DMS153 (cell line): ENCODE measurements at places on chromosomes 16 and 17.

DNA sequence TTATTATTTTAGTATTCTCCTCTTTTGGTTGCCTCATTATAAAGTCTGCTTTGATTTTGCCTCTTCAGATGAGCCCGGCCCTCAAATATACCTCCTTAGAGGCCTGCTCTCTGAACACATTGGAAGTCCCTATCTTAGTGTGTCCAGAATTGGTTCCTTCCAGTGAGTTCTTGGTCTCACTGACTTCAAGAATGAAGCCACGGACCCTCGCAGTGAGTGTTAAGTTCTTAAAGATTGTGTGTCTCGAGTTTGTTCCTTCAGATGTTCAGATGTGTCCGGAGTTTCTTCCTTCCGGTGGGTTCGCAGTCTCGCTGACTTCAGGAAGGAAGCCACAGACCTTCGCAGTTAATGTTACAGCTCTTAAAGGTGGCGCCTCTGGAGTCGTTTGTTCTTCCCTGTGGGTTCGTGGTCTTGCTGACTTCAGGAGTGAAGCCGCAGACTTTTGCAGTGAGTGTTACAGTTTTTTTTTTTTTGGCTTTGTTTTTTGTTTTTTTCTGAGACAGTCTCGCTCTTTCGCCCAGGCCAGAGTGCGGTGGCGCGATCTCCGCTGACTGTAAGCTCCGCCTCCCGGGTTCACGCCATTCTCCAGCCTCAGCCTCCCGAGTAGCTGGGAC, 45.8 kb upstream of the NOS2 start:
- DNase-seq: no peak

GRCh38 chr16:83005653-83006160, 378.9 kb downstream of the CDH13 start:
- DNase-seq: no peak

- no peak for DNase-seq
Measured at GRCh38 chr16:67230809-67231660, 4.1 kb downstream of the TMEM208 start.

DNA sequence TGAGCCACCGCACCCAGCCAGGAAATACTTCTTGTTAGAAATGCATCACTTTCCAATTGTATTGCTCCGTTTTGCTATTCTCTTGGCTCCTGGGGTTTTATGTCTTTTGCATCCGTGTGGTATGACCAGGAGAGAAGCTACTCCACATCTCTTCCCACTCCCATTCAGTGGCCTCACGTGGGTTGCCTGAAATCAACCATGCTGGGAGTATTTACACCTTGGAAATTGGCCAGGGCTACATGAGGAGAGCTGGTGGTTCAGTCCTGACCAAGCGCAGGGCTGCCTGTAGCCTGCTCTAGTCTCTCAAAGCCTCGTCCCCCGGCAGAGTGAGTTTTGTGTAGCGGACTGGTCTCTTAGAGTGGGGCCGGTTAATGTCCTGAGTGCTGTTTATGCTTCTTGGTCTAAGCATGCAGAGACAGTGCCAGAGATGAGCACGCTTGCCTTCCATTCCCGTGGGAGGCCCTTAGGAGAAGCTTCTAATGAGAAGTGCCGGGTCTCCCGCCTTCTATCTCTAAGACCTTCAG, 3.8 kb downstream of the WFDC1 start:
- no peak for DNase-seq

- no peak for DNase-seq
Measured at GRCh38 chr17:15883617-15884111, 61.3 kb upstream of the ADORA2B start.

- no peak for DNase-seq
Measured at GRCh38 chr16:24973809-24974461, 41.2 kb downstream of the ARHGAP17 start.

GRCh38 chr17:40903129-40903847, 18.2 kb upstream of the KRT20 start:
- DNase-seq: peak; percentile 89

GRCh38 chr17:81995463-81996231, 18.2 kb downstream of the ASPSCR1 start:
- DNase-seq: no peak

- DNase-seq: peak; percentile 35
Measured at GRCh38 chr16:24036614-24037013, 200.8 kb downstream of the PRKCB start.

GRCh38 chr16:63323055-63323454, 1286.8 kb upstream of the CDH8 start:
- DNase-seq: no peak

- no peak for DNase-seq
Measured at GRCh38 chr16:87918866-87919680, 17.3 kb downstream of the CA5A start.

- no peak for DNase-seq
Measured at GRCh38 chr16:75488322-75488721, 6.9 kb downstream of the CHST6 start.

GRCh38 chr17:70059649-70060048, 15.4 kb upstream of the KCNJ16 start:
- no peak for DNase-seq

- DNase-seq: no peak
Measured at GRCh38 chr17:51725185-51725584, 433.3 kb downstream of the CA10 start.
